Renal cortical epithelial cell (primary cell): ENCODE measurements at places on chromosomes 13 and 19. TPM values are rescaled to one million over a fixed set of nuclear protein-coding genes. Genes with fewer than 3 reads are reported as not detected.

CEACAM21 gene
- not detected in 2 replicates for total RNA-seq

KLHL1 gene
- not detected in 2 replicates for total RNA-seq

RYR1 gene
- 0.10 TPM in 1 of 2 replicates, not detected in the other for total RNA-seq

VSTM2B gene
- not detected in 2 replicates for total RNA-seq

C19orf44 gene
- 2.8 and 11.3 TPM in 2 replicates for total RNA-seq

ALG11 gene
- total RNA-seq, result 23.8 and 41.3 TPM in 2 replicates

ZNF285 gene
- total RNA-seq, result 2.3 and 7.7 TPM in 2 replicates

CCDC122 gene
- 8.2 and 10.2 TPM in 2 replicates for total RNA-seq

NCAN gene
- not detected in 2 replicates for total RNA-seq

STXBP2 gene
- 47.9 and 118 TPM in 2 replicates for total RNA-seq

EXOC3L2 gene
- total RNA-seq, result not detected in 2 replicates

NLRP7 gene
- total RNA-seq, result not detected in 2 replicates

TNFSF9 gene
- total RNA-seq, result 7.4 and 30.9 TPM in 2 replicates

USPL1 gene
- total RNA-seq, result 15.6 and 26.7 TPM in 2 replicates
